Stimulated activated CD4-positive, alpha-beta T cell treated with anti-CD3 and anti-CD28 coated beads, Interleukin-1b, Interleukin-23, amount 100 ng/mL, for 1 hour (primary cell): ENCODE measurements at places on chromosomes 3 and 15.

DNA sequence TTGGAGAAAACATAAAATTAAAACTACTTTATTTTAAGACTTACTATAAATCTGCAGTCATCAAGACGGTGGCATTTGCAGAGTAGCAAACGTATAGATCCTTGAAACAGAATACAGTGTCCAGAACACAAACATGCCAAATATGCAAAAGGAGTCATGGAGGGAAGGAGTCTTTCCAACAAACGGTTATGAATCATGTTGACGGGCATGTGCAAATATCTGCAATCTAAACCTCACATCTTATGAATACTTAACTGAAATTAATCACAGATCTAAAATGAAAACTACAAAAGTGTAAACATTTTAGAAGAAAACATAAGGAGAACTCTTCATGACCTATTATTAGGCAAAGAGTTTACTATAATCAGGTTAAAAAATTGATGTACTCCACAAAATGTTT is 69.4 kb downstream of the TFRC start:
- DNase-seq, result no peak

- DNase-seq, result no peak
These were observed 67.5 kb downstream of the PROS1 start for GRCh38 chr3:93906245-93906644.

DNA sequence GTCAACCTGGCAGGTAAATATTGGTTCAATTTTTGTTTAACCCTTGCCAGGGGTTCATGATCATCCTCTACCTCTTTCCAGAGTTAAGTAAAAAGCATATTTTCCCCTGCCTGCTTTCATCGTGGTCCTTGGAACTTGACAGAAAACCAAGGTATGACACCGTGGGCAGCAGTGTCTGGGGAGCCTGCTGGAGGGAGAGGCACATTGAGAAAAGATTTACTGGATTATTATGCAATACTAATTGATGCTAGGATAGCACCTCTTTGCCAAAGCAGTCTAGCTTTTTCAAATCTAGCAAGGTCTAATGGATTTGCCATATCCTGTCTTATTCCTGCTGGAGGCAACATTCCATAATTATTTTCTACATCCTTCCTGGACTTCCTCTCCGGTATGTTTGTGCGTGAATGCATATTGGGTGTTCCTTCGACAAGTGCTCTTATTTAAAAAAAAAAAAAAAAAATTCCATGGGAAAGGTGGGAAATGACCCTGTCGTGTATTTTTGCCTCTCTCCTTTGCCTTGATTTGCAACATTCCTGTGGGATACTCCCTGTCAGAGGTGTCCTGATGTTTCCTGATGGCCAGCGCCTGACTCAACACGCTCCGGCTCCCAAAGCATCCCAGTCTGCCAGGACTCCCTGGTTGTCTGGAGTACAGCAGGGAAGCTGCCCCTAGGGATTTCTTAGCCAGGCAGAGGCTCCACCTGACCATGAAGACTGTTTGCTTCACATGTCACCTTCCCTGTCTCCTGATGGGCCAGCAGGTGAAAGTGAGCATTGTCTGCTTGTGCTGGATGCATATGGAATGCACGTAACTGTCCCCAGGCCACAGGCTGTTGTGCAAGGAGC is 6.3 kb downstream of the BHLHE40 start:
- no peak for DNase-seq

- no peak for DNase-seq
These were observed 261.3 kb upstream of the MEIS2 start for GRCh38 chr15:37361621-37362020.
